ENCODE measurements at places on chromosomes 1 and 21.

DNA sequence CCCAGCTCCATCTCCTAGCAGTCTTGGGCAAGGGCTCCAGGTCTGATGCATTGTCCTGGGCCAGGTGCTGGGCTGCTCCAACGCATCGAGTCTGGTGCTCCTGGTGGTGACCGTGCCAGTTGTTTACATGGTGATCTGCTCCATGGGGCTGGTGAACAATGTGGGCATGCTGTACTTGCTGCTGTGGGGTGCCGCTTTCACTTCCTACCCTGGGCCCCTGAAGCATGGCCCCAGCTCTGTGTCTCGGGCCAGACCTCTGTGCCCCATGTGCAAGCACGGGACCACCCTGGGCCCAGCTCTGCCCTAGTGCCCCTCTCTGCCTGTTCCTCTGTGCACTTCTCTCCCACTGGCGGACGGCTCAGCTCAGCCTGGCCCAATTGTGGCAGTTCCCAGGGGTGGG, 119.4 kb downstream of the MAST2 start:
- DNase-seq: no peak

GRCh38 chr1:219580009-219580676, 32.8 kb downstream of the ZC3H11B start:
- no peak for DNase-seq

DNA sequence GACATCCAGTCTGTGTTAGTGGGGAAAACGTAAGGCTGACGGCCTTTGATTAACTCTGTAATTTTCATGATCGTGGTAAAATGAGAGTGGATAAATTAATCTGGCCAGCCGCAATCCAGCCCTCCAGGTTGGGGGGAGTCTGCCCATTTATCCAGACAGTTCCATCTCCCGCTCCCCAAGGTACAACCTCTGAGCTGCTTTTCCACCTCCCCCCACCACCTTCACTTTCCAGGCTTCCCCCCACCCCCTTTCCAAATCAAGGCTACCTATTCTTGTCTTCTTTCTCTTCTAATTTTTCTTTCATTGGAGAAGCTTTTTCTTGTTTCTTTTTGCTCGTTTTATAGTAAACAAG, 6.0 kb downstream of the MIER1 start:
- DNase-seq: no peak

DNA sequence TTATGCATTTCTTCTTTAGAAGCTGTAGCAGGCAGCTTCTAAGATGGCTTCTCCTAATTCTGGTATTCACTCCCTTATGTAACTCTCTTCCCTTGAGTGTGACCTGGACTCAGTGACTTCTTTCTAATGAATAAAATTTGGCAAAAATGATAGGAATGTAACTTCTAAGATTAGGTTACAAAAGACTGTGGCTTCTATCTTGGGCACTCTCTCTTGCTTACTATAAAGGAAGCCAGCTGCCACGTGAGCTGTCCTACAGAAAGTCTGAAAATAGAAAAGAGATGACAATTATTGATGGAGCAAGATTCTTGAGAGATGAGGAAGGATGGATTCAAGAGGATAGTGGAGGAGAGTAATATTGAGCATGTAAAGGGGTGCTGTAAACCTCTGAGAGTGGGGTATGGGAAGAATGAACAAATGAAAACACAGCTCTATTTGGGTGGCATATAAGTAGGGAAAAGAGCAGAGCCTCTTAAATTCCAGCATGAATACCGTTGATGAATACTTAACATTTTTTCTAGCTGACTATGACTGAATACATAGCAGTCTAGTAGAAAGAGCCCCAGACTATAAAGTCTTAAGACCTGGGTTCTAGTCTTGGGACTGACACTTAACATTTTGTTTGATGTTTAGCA, 5.5 kb downstream of the TSEN15 start:
- peak; percentile 92 for DNase-seq

DNA sequence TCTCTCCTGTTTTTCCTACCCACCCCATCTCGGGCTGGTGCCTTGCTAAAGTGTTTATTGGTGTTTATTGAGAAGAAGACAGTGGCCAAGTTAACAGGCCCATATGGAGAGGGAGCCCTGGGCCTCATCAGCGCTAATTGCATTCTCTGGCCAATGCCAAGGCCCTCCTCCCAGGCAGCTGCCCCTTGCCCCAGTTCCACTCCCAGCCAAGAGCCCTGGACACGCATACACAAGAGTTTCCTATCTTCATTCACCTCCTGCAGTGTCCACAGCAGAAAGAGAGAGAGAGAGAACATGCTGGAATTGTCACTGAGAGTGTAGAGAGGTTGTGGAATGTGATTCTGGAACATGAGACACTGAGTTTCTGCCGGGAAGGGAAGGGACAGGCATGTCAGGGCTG, 25.4 kb upstream of the VWA5B1 start:
- no peak for DNase-seq

- no peak for DNase-seq
Measured at GRCh38 chr21:35730325-35730724, 330.0 kb downstream of the SETD4 start.

DNA sequence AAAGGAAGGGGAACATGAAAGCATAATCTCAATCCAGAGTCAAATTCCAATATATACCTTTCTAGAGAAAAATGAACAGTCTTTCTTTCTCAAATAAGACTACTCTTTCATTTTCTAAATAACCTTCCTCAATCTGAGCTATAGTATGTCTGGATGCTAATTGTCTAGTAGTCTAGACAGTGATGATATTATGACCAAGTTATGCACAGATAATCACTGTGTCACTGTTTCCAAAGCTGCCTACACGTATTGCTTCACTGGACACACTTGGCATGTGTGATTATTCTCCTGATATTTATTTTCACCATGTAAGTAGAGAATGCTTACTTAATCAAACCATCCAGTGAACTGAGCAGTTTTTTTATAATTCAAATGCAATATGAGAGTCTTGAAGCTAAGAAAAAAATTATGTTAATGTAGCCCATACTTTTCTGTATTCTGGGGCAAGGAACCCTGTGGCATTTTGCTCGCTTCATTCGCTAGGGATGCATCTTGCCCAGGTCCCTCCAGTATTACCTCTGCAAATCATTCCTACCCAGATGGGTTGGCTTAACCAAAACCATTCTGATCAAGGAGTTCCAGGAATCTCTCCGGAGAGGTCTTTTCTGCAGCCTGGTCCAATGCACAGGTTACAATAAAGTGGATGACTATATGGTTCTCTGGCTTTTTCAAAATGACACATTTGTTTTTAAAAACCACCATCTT, 303.1 kb upstream of the RUNX1 start:
- no peak for DNase-seq

DNA sequence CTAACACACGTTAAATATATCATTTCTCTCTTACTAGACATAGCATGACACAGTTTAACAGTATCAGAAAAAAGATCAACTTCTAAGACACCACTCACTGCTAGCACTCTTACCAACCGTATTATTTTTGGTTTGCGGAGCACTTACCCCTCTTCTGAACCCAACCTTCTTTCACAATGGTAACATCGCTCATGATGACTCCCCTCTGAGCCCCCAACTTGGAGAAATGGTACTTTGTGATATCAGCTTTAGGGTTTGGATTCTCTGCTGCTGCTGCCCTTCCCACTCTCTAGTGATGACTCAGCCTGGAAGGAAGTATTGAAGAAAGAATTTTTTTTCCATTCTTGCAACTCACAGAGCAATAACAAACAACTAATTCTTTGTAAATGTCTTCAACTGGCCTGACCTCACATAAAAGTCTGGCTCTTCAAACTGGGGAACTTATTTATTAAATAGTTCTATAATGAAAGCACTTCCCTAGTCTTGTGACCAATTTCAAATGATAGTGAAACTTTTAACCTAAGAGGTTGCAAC, 7.0 kb downstream of the AKT3 start:
- DNase-seq: peak; percentile 63

- DNase-seq: no peak
Measured at GRCh38 chr1:114097109-114097508, 56.6 kb downstream of the SYT6 start.
